Stimulated activated CD4-positive, alpha-beta T cell treated with anti-CD3 and anti-CD28 coated beads, TNF-alpha, amount 100 ng/mL, for 24 hours (primary cell): ENCODE measurements at places on chromosomes 12 and 14.
A peak's percentile ranks its signal among the peaks of the same experiment; 100 is the strongest.

GRCh38 chr12:122054842-122055520, 23.6 kb upstream of the MLXIP start:
- DNase-seq: no peak

DNA sequence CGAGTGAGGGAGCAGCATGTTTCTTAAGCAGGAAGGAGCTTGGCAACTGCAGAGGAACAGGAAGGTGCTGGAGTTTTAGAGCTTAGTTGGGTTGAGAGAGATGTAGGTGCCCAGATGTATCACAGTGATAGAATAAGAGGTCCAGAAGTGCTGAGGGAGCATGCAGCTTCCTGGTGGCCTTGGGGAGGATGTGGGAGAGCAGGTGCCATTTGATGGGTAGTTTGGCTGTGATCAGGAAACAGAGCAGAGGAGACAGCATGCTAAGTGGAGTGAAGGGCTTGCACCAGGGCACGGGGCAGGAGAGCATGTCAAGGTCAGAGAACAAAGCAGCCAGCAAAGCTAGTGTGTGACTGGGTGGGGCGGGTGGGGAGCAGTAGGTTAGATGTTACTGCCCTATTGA, 74.8 kb downstream of the PAPOLA start:
- DNase-seq: no peak

- no peak for DNase-seq
Measured at GRCh38 chr12:65430571-65431306, 152.3 kb downstream of the MSRB3 start.

DNA sequence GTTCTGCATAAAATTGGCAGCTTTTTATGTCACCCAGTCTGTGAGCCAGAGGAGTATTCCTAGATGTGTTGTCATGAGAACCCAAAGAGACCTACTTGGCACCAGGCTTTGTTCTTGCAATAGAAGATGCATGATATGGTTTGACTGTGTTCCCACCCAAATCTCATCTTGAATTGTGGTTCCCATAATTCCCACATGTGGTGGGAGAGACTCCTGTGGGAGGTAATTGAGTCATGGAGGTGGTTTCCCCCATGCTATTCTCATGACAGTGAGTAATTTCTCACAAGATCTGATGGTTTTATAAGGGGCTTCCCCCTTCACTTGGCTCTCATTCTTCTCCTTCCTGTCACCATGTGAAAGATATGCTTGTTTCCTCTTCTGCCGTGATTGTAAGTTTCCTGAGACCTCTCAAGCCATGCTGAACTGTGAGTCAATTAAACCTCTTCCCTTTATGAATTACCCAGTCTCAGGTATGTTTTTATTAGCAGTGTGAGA, 572.0 kb upstream of the ATP2B1 start:
- DNase-seq: peak; percentile 1

GRCh38 chr14:69625299-69626131, 14.1 kb downstream of the SUSD6 start:
- DNase-seq: peak; percentile 46

- DNase-seq: no peak
Measured at GRCh38 chr14:62943202-62943601, 102.1 kb downstream of the KCNH5 start.

DNA sequence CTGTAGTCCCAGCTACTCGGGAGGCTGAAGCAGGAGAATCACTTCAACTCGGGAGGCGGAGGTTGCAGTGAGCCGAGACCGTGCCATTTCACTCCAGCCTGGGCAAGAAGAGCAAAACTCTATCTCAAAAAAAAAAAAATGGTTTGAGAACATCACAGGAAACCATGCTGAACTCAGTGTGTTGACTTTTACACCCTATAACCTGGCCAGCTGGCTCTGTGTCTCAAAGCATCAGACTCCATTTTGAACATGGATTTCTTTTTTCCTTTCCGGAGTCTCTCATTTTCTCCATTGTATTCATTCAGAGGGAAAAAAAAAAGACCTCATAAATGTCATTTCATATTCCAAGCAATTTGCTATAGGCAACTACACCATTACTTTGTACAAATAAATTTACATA, 63.2 kb upstream of the FOXN3 start:
- no peak for DNase-seq

DNA sequence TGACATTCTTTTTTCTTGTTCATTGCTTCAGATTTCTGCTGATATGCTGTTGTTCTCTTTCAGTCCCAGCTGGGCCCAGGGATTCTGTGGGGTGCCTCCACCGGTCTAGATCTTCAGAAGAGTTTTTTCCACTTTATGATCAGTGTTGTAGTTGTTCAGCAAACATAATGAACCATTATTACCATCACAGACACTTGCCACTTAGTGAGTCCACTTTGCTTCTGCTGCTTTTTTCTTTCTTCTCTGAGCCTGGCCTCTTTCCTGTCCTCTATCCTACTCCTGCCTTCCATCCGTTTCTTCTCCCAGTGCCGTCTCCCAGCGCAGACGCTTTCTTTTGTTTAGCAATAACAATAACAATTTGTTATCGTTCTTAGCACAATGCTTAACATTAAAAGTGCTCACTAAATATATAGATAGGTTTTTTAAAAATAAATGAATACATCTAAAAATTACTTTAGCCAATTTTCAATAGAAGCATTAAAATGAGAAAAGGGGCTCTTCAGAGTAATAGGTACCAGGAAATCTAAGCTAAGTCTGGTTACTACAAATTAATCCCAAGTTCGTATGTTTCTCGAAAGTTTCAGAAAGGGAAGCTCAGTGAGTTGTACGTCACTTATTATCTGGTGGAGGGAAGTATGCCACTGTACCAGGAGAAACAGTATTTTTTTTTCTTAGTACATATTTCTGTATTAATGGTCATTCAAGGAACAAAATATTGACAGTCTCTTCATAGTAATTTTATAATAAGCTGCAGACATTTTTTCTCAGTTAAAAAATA, 98.2 kb downstream of the SRGAP1 start:
- DNase-seq: no peak

DNA sequence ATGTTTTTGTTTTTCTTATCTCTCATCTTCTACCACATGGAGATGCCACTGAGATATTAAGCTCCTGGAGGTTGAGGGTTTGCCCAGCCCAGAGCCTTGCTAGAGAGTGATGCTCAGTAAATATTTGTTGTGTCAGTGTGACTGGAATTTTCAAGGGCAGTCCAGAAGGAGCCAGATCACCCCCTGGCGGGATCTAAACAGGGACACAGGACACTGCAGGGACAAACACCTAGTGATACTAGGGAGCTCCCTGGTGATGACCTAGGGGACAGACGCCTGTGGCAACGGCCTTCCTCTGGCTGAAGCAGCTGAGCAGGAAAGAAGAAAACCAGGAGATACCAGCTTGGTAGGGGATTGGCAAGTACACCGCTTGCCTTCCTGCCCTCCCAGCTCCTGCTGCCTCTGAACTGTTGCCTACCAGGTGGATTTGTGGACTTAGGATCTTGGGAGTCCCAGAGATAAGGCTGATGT, 714.4 kb upstream of the TBX3 start:
- DNase-seq: no peak

DNA sequence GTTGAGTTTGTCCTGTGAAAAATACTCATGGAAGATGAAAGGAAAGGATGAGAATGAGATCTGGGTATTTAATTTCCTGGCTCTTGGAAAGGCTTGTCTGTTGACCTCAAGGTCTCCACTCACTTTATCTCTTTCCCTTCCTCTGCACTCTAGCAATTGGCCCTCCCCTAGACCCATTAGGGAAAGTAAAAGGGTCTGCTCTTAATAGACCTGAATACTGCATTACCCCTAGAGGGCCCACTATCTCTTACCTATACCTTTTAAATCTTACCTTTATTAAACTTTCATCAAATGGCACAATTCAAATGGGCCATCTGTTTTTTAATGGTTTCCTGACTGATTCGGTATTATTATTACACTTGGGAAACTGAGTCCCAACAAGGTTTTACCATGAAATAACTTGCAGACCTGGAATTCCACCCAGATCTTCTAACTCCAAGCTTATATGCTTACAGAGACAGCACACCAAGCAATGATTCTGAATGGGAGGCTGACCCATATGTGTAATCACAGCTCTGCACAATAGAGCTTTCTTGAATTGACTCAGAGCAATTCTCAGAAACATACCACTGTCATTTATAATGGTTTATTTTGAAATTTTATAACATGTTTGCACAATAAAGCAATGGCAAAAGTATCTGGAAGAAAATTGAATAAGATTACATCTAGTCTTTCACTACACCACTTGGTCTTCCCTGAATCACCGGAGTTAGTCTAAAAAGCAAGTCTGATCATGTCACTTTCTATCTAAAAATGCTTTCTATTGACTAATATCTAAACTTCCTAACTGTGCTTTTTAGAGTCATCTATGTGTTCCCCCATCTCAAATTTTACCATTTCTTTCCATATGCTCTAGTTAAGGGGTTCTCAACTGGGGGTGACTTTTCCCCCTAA, 618.5 kb downstream of the NRXN3 start:
- no peak for DNase-seq

GRCh38 chr14:39773387-39774126, 341.3 kb upstream of the FBXO33 start:
- DNase-seq: no peak

DNA sequence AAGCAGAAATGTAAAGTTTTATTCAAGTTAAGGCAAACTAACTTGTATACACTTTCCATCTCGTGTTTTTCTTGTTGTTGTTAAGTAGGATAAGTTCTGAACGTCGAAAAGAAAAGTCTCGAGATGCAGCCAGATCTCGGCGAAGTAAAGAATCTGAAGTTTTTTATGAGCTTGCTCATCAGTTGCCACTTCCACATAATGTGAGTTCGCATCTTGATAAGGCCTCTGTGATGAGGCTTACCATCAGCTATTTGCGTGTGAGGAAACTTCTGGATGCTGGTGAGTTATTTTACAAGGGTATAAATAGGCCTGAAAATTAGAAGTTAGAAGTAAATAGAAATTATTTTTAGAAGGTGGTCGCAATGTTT, 25.0 kb downstream of the HIF1A start:
- no peak for DNase-seq

DNA sequence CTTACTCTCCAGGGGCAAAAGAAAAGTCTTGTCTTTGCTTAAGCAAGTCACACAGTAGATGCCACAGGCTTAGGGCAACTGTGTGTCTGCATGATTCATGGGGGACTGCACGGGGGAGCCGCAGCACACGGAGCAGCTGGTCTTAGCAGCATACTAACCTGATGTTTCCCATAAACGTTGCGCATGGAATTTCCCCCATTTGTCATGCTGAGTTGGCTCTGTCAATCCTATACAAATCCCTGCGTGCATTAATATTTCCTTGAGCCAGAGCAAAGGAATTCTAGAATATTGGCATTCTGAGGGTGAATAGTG, 71.2 kb downstream of the SAMD4A start:
- DNase-seq: no peak

GRCh38 chr14:72847721-72848120, 46.2 kb downstream of the DPF3 start:
- no peak for DNase-seq

DNA sequence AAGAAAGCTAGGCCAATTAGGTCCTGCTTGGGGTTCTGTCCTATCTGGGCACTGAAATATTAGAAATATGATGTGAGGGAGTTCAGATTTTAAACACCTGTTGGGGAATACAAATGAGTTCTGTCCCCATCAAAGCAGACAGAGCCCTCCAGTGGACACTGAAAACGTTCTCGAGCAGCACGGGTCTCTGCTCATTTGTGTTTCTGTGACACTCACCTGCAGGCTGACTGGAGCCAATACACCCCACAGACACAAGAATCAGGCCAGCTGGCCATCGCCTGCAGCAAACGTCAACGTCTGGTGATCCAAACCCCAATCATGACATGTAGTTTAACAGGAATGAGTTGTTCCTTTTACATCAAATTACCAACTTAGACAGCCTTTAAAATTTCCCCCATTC, 493.4 kb upstream of the TMEM132C start:
- no peak for DNase-seq

GRCh38 chr12:131094831-131095805, 141.4 kb downstream of the ADGRD1 start:
- DNase-seq: no peak

GRCh38 chr14:88604212-88604611, 41.4 kb downstream of the ZC3H14 start:
- DNase-seq: no peak

DNA sequence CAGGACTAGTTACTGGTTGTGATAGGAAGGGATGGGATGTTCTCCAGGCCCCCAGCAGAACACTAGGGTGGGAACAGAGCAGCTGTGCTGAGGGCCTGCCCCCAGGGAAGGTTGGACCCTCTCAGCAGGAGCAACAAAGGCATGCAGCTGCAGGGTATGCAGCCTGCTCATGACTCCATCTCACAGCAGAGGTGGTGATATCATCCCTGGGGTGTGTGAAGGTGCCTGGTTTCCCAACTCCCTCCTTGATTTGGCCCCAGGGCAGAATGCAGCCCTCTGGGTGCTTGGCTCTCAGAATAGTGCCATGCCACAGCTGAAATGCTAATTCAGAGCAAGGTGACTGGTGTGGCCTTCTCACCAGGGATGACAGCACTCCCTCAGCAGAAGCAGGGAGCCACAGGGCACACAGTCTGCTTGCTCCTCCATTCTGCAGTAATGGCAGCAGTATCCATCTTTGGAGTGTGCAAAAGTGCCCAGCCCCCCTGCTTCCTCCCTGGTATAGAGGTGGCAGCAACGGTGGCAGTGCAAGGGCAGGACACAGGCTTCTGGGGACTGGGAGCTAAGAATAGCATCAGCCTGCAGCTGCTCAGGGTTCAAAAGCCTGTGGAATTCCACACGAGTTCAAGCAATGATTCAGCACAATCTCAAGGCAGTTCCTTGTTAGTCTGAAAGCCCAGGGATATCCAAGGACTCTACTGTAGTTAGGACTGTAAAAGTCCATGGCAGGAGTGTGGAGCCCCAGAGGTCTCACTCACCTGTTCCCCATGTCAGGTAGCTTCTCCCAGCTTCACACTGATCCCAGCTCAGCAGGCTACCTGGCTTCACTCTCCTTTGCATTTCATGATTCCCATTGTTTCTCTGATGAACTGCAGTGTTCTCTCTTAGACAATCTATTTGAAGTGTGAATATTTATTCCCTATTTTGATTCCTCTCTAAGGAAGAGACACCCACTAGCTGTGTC, 298.1 kb upstream of the FOXG1 start:
- no peak for DNase-seq

DNA sequence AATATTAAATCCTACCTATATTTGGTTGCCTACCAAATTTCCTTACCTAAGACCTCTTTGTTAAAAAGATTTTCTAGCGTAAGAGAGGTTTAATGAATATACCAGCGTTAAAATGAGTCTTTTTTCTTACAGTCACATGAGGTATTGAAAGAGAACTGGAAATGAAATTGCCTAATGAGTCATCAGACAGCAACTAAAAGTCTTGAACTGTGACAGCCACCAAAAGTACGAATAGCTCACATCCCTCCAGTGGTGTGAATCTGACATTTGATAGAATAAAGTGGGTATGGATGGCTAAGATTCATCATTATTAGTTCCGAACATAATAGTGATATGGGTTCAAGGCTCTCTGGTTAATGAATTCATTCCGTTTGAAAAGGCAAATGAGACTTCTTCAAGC, 1297.3 kb downstream of the AACS start:
- no peak for DNase-seq
